Stimulated activated naive B cell treated with anti-CD40 and anti-IgM and Interleukin-4, amounts not matched to agents 10 μg/mL and 1 μg/mL and 100 μg/mL, for 72 hours (primary cell): ENCODE measurements at places on chromosomes 12 and 14.

GRCh38 chr12:12513416-12514006, 49.2 kb downstream of the DUSP16 start:
- no peak for DNase-seq

- DNase-seq = no peak
Observed at GRCh38 chr14:104795781-104796686, 486 bp upstream of the AKT1 start.

DNA sequence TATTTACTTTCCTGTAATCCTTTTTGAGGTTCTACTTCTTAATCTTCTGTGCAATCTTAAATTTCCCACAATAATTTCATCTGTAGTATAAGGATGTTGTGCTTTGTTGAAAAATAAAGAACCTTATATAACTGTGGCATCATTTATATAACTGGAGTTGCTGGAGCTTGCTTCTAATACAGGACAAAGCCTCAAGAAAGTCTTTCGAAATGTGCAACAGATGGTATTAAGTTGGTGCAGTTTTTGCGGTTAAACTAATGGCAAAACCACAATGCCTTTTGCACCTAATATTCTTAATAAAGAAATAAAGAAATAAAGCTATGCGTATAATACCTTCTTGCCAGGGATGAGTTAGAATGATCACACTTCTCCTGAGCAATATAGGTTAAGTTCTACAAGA, 180.0 kb downstream of the KITLG start:
- DNase-seq = no peak

- DNase-seq = no peak
Observed at GRCh38 chr14:65920996-65921395, 508.5 kb downstream of the FUT8 start.

DNA sequence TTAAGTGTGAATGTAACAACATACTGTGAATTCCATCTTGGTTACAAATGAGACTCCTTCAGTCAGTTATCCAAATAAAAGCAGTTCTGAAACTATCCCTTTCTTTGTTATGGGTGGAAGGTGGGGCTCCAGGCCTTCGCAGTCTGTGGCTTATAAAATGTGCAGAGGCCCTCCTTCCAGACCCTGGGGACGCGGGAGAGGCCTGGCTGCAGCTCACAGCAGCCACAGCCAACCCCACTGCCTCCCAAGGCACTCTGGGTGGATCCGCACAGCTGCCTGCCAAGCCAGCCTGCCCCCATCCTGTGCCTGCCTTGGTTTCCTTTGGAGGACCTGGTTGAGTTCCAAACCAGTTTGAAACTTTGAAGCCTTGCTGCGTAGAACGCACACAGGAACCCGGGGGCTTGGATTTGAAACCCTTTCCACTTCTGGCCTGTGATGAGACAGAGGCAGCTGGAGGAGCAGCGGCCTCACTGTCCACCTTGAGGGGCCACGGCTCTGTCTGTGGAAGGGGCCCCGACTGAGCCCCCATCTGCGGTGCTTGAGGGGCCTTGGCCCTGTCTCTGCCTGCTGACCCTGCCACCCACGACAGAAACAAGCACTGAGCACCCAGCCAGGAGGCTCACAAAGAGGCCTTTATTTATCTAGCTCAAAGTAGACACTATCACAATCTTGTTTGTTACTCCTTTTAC, 30.4 kb downstream of the CCNK start:
- no peak for DNase-seq

DNA sequence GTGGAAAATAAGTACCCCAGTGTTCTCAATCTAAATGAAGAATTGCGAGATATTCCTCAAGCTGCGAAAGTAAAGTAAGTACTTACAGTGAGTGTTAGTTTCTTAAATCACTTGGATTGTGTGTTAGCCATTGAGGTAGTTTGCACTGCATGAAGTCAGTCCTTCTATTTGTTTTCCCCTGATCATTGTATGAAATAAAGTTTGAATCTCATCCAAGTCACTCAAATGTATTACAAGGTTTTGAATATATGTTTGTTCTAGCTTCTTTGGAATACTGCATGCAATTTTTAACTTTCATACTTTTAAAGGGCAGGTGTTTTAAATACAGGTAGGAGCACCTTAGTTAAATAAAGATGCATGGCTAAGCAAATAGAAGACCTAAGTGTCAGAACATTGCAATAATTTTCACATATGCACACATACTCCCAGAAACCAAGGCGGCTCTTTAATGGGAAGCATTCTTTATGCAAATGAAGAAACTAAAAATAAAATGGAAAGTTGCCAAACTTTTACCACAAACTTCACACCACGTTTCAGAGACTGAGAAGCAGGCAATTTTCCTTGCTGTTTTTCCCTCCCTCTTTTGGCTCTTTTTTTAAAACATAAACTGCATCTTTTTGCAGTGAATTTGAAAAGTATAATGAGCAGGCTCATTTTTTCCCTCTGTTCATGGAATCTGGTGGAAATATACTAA, 105.6 kb downstream of the GPR135 start:
- no peak for DNase-seq

GRCh38 chr14:95197551-95197950, 40.2 kb upstream of the DICER1 start:
- no peak for DNase-seq

DNA sequence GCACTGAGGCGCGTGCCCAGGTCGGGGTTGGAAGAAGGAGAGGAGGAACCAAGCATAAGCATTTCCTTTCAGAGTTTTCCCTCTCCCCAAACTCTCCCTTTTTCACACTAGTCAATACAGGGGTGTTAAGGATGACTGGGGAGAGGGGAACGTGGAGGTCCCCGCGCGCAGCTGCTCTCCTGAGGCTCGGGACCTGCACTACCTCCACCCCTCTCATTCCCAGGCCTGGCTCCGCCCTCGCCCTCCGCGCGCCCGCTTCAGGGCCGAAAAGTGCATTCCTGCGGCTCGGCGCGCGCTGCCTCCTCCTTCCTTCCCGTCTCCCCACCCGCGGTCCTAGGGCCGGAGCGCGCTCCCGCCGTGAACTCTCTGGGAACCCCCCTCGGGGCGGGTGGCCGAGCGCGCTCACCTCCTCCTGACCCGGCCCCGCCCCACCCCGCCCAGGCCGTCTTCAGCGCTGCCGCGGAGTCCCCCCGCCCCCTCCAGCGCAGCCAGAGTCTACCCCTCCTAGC, 11.3 kb downstream of the RARG start:
- peak; percentile 82 for DNase-seq

GRCh38 chr12:76623931-76624330, 64.4 kb upstream of the OSBPL8 start:
- no peak for DNase-seq

DNA sequence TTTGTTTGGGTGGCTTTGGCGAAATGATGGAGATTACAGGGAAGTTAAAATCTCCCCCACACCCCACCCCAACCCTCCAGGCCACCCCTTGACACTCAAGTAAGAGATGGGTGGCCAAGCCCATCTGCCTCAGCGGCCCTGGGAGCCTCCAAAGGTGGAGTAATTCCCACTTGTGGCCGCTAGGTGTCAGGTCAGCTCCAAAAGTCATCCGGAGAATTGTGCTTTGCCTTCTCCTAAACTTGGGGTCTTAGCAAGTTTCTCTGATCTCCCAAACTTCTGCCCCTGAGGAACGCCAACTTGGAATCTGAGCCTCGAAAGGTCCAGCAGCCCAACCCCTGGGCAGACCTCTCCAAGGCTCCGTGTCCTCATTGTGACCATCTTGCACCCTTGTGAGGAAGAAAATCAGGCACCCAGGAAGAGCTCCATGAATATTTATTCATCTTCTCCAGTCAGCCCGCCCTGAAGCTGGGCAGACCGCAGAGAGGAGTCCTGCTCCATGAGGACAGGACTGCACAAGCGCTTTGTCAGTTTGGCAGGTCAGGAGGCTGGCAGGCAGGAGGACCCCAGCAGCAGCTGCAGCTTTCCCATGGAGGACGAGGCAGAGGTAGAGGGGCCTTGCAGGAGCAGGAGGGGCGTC, 46.7 kb downstream of the LRRC74A start:
- peak; percentile 38 for DNase-seq

GRCh38 chr12:58419905-58420304, 478.5 kb downstream of the ATP23 start:
- no peak for DNase-seq

DNA sequence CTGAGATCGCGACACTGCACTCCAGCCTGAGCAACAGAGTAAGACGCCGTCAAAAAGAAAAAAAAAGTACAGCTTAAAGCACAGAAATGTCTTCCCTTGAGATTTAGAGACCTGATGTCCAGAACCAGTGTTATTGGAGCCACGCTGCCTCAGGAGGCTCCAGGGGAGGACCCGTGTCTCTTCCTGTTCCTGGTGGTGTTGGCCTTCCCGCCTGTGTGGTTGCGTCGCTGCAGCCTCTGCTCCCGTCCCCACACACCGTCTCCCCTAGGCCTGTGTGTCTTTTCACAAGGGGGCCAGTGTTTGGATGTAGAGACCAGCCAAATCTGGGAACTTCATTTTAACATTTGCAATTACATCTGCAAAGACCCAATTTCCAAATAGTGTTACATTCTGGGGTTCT, 8.6 kb upstream of the FBRSL1 start:
- no peak for DNase-seq

DNA sequence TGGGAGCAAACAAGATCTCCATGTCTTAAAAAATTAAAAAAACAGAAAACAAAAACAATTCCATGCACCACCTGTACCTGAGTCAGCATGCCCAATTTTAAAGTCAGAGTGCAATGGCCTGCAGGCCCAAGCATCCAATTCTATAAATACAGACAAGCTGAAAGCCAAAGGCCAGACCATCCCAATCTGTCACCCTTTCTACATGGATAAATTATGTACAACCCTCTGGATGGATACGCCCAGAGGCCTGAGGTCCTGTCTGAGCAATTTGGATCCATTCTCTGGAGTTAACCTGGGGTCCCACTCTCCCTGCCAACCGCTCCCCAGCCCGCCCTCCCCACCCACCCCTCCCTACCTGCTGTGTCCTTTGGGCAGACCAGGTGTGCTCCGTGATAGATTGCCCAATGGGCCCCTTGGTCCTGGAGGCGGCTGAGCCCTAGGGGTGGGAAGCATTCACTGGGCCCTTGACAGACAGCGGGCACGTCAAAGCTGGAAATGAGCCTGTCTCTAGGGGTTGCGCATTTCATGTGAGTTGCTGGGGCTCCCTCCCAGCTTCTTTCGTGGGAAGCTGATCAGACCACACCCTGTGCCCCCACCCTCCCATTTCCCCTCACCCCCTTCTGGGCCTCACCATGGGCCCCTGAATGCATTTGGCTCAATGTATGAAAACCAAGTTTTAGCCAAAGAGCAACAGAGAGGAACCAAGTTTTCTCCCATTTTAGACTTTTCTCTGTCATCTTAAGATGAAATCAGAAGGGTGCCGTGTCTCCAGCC, 171.3 kb downstream of the BCL11B start:
- DNase-seq = no peak

DNA sequence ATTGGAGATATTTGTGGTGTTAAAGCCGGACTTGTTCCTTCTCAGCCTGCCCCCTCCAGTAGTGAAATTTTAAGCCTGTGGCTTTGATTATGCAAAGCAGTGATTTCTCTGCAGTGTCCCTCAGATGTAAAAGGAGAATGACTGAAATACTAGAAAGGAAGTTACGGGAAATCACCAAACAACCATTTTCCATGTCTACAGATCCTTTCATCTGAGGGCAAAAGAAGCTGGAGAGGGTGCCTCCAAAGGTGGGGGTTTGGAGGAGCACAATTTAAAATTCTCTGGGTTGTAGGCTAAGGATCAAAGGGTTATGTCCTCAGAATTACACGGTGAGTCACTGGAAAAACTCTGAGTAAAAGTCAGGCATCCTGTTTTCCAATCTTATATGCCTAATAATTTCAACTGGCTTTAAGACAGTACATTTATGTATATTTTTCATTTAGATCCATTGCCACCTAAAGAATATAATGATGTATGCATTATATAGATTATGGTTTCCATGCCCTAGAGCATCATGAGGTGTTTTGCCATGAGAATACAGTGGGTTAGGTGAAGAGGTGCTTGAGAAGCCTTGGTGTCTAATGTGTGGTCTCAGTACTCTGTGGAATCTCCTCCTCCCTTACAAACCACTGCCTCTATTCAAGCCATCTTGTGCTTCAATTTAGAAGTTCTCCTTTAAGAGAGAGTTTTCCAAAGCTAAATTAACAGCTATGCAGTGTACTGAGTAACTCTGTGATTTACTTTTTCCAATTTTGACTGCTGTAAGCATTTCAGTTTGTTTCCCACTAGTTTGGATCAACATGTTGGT, 362.1 kb downstream of the RAD51B start:
- DNase-seq = no peak

DNA sequence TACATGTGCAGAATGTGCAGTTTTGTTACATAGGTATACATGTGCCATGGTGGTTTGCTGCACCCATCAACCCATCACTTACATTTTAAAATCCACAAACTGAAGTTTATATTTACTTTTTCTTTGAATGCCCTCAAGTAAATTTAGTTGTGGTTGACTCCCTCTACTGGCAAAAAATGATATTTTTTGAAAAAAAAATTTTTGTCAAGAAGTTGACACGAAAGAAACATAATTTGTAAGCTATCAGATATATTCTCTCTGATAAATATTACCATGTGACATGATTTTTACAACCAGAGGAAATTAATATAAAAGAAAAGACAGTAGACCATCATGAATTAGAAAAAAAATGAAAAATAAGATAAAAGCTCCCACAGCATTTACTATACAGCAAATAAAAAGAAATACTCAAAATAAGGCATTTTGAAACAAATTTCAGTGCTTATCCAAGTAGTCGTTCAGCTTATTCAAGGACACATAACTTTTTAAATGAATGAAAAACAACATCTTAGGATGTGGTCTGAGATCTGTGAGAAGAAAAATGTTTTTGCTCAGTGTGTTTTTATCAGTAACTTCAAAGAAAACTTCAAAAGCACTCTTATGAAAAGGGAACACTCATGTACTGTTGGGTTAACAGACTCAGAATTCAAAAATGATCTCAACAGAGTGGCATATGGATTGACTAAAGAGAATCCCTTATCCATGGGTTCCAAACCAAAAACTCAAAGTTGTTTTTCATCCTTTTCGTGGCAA, 30.0 kb upstream of the GRIP1 start:
- no peak for DNase-seq

DNA sequence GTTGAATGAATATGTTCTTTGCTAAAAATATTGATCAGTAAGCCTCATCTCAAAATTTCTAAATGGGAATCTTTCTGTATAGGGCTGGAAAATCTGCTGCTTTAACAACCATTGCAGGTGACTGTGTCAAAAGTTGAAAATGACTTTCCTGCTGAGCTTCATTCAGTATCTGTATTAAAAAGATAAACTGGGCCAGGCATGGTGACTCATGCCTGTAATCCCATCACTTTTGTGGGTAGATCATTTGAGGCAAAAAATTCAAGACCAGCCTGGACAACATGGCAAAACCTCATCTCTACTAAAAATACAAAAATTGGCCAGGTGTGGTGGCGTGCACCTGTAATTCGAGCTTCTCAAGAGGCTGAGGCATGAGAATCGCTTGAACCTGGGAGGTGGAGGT, 213.7 kb upstream of the SYT10 start:
- no peak for DNase-seq

DNA sequence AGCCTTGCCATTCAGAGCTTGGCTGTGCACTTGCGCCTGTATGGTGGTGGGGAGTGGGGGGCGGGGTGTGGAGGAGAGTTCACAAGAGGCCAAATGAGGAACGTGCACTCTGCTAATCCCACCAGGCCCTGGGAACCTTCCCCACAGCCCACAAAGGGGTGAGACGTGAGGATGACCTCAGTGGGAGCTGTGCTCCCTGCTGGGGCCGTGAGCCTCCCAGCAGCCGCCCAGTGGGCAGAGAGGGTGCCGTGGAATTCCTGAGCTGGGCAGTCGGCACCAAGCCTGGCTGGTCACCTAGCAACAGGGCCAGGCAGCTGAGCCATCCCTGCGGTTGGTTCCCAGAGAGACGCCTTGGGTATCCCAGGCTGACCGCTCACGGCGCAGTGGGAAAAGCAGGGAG, 53.7 kb downstream of the CCNK start:
- no peak for DNase-seq
